ENCODE measurements at places on chromosomes 3 and 15.

DNA sequence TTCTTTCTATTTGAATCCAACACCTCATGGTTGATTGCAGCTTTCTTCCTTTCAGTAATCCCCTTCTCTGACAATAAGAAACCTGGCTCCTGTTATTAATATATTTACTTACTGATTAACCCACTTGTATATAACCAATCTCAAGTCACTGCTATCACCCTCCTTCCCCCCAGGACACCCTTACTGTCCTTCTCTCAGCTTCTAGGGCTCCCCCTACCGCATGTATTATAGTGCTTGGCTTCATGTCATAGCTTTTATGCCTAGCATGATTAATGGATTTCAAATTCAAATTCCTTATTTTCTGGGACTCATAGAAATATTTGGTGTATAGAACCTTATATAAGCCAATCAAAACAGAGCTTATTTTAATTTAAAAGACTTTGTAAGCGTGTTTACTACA is 75.7 kb upstream of the BNIP2 start:
- DNase-seq, result no peak

DNA sequence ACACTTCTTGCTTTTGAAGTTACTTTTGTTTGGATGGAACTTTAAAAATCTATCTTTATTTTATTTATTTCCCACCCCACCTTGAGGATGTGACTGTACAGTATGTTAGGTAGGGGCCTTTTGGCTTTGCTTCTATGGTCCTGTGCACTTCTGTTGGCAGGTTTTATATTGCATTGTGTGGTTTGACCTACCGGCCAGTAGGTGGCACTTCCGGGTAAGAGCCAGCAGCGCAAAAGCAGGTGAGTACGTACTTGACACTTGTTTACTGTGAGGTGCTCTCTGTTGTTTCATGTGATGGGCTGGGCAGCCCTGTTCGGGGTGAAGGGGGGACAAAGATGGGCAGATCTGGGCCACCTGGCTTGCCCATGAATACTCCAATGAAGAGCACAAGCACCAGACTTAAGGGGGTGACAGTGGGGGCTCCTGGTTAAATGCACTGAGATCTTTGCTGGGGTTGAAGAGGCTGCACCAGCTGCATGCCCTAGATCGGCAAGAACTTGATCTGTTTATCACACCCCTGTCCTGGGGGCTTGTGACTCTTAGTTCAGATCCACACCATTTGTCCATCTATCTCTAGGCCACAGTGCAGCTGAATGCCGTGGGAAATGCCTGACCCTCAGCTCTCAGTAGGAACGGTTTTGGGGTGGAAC is 131.6 kb downstream of the NLGN1 start:
- peak; percentile 17 for DNase-seq

DNA sequence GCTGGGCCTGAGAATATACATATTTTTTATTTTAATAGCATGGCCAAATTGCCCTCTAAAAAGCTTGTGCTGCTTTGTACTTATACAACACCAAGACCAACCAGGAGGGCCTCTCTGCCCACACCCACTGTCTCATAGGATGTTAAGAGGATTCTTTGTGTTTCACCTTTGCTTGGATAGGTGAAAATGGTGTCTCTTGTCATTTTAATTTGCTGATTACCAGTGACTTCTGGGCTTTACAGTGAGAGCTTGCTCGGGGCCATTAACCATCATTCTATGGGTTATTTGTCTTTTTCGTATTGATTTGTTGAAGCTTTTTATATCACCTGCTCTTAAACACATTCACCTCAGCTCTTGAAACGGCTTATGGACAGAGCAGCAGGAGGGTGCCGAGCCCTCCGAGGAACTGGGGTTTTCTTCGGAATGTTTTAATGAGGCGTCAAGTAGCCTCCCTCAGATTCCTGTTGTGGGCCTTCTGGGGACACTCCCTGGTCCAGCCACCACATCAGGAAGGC is 10.5 kb downstream of the PTH1R start:
- no peak for DNase-seq

DNA sequence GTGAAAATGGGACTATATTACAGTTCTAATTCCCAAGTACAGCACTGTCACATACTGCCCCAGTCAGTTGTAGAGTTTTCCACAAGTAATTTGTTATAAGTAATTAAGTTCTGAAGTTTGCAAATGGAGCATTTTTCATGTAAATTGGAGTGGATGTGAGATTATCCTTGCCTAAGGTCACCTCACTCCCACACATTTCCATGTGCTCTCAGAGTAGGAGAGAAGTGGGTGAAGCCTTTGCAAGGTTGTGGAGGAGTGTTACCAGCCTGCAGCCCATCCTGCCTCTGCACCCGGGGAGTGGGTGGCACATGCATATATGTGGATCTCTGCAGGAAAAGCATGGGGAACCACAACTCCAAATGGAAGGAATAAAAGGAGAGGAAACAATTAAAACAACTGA is 169.8 kb downstream of the CD47 start:
- no peak for DNase-seq

GRCh38 chr3:192907784-192908183 is 9.9 kb downstream of the MB21D2 start:
- no peak for DNase-seq

DNA sequence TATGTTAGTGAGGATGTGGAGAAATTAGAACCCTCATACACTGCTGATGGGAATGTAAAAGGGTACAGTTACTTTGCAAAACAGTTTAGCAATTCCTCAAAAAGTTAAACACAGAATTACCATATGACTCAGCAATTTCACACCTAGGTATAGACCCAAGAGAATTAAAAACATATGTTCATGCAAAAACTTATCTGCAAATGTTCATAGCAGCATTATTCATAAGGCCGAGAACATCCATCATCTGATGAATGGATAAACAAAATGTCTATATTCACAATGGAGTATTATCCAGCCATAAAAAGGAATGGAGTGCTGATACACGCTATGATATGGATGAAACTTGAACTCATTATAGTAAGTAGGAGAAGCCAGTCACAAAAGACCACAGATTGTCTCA is 10.3 kb downstream of the SEC13 start:
- DNase-seq, result no peak

DNA sequence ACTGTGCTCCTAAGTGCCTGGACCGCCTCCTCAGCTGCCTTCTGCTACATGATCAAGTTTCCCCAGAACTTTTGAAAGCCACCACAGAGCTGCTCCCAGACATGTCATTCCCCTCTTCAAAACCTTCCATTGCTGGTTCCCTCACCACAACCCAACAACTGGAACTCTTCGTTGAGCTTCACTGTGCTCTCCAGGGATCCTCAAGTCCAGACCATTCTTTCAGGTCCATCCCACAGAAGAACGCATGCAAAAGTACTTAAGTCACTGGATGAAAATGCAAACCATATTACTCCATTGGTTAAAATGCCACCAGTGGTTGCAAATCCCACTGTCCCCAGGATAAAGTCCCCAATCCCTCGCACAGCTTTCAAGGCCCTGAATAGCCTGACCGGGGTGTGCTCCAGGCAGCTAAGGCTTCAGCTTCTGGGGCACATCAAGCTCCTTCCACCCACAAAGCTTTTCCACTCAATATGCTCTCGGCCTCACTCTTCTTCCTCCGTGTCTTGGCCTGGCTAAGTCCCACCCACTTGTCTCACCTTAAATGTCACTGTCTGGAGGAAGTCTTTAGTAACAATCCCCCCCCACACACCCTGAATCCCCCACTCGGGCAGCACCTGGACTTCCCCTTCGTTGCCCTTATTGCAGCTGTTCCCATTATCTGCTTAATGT is 84.8 kb downstream of the XXYLT1 start:
- DNase-seq, result peak; percentile 15

All from HL-60 (cell line).